GM20000 (cell line): ENCODE measurements at places on chromosomes 4 and X.

GRCh38 chr4:168441412-168441811, 38.9 kb downstream of the DDX60L start:
- DNase-seq, result no peak

DNA sequence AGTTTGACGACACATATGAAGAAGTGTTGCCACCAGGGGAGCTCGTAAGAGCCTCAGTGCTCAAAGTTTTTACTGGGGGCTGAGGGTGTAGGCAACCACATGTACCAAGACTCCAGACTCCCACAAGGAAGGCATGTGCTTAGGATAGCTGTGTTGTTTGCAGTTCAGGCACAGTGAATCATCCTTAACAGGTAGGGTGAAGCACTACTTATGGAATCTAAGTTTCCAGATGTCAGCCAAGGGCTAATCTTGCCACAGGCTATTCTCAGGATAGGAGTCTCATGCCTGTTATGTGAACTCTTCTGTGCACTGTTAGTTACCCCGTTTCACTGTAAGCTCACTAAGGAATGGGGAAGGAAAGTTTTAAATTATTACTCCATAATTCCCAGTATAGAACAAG, 202.6 kb downstream of the TMA16 start:
- DNase-seq, result no peak

GRCh38 chrX:113289503-113289902, 448.9 kb upstream of the AMOT start:
- DNase-seq, result no peak

GRCh38 chr4:133969202-133969848, 232.3 kb downstream of the PABPC4L start:
- no peak for DNase-seq

DNA sequence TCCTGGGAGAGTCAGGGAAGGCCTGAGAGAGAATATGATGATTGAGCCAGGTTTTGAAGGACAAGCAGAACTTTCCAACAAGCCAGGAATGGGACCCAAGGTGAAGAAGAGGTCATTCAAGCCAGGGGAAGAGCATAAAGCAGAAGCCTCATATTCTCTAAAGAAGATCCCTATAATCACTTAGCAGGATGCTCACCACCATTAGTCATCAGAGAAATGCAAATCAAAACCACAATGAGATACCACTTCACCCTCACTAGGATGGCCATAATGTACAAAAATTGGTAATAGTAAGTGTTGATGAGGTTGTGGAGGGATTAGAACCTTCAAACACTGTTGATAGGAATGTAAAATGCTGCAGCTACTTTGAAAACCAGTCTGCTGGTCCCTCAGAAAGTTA, 20.5 kb upstream of the SUPT20HL1 start:
- DNase-seq, result no peak

- DNase-seq, result no peak
These were observed 5.9 kb upstream of the SCARB2 start for GRCh38 chr4:76219299-76220055.

DNA sequence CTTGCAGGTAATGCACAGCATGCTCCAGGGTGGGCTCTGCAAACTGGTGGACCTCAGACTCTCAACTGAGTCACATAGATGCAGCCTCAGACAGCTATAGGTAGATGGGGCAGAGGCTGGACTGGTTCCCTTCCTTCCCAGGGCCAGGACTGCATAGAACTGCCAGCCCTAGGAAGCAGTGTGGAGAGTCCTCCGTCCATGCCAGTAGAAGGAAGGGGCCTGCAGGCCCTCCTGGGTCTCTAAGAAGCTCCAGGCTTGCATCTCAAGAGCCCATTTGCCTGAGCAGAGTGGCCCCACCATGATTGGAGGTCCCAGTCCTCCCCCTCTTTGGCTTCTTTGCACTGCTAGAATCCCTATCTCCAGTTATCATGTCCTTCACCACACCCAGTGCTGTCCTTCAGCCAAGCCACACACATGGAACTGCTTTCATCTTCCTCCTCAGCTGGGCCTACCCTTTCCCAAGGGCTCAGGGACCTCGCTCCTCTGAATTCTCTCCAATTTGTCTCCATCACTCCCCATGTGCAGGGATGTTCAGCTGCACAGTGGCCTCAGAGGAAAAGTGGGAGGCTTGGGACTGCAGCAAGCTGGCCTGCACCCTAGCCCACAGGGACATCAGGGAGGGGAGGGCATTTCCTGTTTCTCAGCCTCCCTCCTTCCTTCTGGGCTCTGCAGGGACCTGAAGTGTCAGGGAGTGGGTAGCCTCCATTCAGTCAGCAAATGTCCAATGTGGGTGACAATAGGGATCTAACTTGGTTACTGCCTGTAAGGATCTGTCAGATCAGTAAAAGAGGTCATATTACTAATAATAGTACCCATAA, 146.0 kb downstream of the PJA1 start:
- no peak for DNase-seq
